ENCODE measurements at places on chromosomes 4 and X.

GRCh38 chrX:109372291-109372690 lies 109.6 kb downstream of the GUCY2F start:
- no peak for DNase-seq

DNA sequence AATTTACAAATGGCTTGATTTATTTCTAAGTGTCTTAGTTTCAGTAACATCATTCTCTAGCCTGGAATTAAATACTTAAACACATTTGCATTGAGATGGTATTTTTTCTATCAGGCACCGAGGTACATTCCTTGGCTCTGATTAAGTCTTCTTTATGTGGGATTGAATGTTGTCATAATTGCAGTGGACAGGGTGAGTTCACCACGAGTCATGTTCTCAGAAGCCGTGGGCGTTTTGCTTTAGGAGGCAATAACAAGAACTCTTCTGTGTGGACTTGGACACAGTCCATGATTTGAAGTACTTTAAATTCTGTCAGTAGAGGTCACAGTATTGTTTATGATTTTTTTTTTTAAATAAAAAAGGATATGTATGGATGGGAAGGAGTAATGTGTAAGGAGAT lies 57.1 kb upstream of the EFHC2 start:
- no peak for DNase-seq

DNA sequence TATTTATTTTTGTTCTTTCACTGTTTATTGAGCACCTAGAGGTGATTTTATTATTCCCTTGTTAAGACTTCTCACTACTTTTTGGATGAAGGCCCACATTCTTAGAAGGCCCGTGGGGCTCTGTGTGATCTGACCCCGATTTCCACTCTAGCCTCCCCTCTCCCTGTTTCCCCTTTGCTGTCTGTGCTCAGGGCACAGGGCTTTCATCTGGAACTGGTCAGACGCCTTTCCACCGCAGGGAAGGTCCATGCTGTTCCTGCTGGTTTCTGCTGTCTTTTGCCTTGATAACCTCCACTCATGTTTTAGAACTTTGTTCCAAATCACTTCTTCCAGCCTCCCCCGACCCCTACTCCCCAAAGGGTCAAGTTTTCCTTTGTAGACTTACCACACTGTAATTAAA lies 31.3 kb upstream of the ANAPC4 start:
- DNase-seq = no peak

- DNase-seq = no peak
Measured at GRCh38 chr4:159238631-159239030, 135.8 kb downstream of the RAPGEF2 start.

GRCh38 chr4:189304809-189305208 lies 635.9 kb upstream of the FRG1 start:
- no peak for DNase-seq

DNA sequence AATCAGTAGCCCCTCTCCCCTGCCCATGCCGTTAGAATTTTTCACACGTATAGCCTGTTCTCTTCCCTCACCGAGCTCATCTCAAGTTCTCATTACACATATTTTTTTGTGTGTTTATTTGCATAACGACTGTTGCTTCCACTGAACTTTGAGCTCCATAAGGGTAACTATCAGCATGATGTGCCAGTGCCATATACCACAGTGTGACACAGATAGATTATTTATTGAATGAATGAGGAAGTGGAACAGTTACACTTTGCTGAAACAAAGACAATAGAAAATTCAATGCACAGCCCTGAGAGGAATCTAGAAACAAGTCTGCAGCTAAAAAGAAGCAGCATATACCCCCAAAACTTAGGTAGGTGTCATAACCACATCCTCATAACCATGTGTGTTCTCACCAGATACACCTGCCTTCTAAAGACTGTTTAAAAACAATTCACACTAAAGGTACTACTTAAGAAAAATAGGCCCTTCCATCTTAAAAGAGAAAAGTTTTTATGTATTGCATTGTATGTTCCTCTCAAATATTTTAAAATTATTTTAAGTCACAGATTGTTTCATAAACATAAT lies 389.9 kb downstream of the PACRGL start:
- DNase-seq = no peak

GRCh38 chr4:156295676-156296195 lies 342.1 kb upstream of the CTSO start:
- no peak for DNase-seq

GRCh38 chr4:150152766-150153165 lies 74.5 kb downstream of the DCLK2 start:
- no peak for DNase-seq

GRCh38 chrX:134734466-134734952 lies 76.2 kb upstream of the PLAC1 start:
- DNase-seq = no peak

GRCh38 chrX:129091097-129091496 lies 432.2 kb downstream of the SMARCA1 start:
- DNase-seq = no peak

DNA sequence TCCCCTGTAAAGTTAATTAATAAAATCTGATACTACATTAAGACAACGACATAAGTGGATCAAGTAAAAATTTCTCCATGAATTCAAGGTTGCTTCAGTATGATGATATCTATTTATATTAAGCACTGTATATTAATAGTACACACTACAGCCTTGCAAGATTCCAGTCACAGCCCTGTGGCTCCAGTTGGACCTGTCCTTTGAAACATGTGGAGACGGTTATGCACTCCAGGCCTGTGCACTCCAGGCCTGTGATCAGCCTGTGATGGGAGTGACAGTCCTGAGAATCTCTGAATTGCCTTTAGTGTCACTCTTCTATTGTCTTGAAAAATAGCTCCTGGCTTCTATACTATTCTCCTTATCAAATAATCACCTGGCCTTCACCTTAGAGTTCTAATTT lies 981.1 kb upstream of the AGA start:
- DNase-seq = no peak

DNA sequence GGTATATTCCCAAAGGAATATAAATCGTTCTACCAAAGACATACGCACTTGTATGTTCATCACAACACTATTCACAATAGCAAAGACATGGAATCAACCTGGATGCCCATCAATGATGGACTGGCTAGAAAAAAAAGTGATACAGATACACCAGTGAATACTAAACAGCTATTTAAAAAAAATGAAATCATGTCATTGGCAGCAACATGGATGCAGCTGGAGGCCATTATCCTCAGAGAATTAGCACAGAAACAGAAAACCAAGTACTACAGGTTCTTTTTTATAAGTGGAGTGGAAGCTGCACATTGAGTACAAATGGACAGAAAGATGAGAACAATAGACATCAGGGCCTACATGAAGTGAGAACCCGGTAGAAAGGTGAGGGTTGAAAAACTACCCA lies 81.4 kb downstream of the ANTXR2 start:
- no peak for DNase-seq

DNA sequence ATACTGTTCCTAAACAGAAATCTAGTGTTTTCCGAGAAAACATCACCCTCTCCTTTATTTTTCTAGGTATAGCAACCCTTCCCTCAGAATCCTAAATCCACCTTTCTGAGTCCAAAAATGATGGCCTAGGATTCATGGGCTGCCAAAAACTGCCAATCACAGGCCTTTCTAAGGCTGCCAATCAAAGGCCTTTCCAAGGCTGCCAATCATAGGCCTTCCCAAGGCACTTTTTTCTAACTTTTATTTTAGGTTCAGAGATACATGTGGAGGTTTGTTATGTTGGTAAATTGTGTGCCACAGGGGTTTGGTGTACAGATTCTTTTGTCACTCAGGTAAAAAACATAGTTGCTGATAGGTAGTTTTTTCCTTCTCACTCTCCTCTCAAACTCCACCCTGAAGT lies 673.7 kb downstream of the FAT4 start:
- DNase-seq = no peak

GRCh38 chrX:143568467-143568866 lies 51.2 kb upstream of the SPANXN3 start:
- no peak for DNase-seq

DNA sequence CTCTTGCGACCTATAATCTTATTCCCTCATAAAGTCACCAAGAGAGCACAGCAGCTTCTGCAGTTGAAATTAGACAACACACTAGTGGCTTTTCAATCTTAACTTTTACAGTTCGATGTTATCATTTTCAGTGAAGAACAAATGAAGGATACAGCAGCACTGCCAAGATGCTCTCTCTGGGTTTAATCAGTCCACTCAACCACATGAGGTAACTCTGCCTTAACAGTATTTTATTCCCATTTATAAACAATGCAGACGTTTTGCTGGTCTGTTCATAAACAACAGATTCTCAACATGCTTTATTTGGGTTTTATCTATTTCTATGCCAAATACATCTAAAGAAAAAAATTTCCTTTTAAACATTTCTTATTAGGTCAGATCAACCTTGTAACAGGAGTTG lies 646.0 kb upstream of the FAM241A start:
- no peak for DNase-seq

GRCh38 chrX:130114141-130114588 lies 3.9 kb upstream of the ELF4 start:
- DNase-seq = no peak

DNA sequence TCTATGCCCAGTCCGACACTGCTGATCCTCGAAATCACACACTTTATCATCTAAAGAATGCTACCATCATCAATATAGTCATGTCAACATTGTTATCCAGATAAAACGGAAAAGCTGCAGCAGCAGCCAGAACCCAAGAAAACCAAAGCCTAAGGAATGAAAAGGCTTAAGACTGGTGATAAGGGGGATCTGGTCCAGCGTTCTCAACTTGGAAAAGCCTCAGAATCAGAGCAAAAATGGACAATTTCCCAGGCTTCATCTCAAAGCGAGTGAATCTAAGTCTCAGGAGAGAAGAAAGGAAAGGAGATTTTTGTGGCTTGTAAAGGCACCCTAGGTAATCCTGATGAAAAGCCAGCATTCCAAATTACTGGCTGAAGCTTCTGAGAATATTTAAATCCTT lies 8.2 kb downstream of the ZNF518B start:
- no peak for DNase-seq

DNA sequence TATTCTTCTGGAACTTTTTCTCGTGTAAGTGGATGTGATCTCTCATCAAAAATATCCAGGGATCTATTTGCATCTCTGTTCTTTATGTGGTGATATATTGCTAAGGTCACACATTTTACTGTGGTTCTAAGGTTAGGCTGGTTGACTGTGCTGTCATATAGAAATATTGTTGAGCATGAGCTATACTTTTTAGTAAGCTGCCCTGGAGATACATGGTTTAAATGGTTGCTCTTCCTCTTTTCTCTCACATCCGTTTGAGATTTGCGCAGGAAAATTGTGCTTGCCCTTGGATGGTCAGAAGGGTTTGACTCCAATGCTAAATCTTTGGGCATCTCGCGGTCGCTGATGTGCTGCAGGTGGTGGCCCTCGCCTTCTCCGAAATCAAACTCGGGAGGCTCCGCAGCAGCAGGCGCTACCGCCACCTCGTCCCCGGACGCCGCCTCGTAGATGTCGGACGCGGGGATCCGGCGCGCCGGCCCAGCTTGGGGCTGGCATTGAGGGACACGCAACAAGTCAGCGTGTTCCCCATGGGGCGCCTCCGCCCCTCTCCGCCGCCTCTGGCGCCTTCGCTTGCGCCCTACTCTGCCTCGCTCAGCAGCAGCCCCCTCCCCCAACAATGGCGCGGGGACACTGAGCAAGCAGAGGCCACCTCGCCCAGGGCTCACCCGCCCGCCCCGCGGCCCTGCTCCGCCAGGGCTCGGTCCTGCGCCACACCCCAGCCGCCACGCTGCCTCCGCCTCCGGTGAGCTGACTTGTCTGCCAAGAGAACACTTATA lies 154.5 kb downstream of the MSN start:
- DNase-seq = no peak

- DNase-seq = no peak
Measured at GRCh38 chr4:26136615-26137014, 184.2 kb upstream of the RBPJ start.

DNA sequence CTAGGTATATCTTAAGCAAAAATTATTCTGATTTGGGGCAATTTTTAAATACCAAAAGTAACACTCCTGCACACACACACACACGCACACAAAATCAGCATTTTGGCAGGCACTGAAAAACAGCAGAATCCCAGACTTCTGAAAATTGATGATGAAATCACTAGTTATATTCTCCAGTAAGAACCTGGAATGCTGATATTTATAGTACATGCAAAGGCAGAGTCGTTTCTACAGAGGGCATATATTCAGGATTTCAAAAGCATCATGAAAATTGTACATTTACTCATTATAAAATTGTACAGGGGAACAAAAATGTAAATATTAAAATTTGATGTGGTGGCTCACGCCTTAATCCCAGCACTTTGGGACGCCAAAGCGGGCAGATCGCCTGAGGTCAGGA lies 352.5 kb upstream of the PITX2 start:
- DNase-seq = no peak

GRCh38 chr4:5749568-5749967 lies 38.6 kb downstream of the EVC start:
- DNase-seq = no peak

DNA sequence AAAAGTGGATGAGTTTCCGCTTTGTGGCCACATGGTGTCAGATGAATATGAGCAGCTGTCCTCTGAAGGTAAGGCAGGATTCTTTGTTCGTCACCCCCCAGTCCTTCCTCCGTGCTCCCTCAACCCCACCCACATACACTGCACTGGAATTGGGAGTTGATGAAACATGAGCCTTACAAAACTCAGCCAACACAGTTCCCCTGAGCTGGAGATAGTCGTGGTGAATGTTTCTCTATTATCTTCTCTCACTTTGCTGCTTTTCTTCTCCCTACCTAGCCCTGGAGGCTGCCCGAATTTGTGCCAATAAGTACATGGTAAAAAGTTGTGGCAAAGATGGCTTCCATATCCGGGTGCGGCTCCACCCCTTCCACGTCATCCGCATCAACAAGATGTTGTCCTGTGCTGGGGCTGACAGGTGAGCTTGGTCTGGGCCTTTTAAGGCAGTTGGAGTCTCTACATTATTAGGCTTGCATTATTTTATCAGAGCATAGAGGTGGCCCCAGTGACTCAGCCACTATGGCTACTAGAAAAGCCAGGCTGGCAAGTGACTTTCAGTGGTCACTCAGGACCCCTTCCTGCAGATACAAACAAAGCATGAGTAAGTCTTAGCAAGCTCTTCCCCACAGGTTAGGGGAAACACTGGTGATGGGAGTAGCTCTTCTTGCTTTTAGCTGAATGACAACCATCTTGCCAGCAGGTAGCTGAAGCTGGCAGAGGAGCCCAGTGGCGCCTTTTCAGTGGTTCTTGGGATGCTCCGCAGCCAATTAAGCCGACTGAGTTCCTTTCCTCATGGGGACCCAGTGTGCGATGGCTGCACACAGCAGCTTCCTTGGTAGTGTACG lies 1.6 kb downstream of the RPL10 start:
- no peak for DNase-seq

GRCh38 chrX:70252491-70252890 lies 7.5 kb downstream of the P2RY4 start:
- no peak for DNase-seq

DNA sequence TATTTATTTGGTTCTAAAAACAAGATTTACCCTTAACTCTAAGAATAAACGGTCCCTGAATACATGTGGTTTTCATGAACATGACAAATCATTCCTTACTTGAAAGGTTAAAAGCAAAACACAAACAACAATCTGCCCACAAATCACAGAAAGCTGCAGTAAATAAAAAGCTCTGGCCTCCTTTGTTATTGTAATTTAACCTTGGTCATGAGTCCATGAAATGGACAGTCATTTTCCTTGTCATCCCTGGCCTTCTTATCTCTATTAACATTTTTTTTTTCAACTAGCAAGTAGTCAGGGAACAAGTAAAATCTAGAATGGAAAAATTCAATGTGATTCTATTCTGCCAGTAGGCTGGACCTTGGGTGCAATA lies 92.7 kb downstream of the SCD5 start:
- no peak for DNase-seq

- DNase-seq = no peak
Measured at GRCh38 chr4:105560421-105560848, 8.0 kb downstream of the ARHGEF38 start.

GRCh38 chrX:136196691-136197155 lies 49.4 kb downstream of the FHL1 start:
- DNase-seq = no peak

Measured in right renal cortex interstitium (tissue), 3 donors.